Substantia nigra (tissue), 51 donors: ENCODE measurements at places on chromosomes 2 and 18.

GRCh38 chr2:154882725-154883124 is 184.2 kb downstream of the KCNJ3 start:
- no peak for DNase-seq

GRCh38 chr2:75627902-75628504 is 18.6 kb upstream of the MRPL19 start:
- DNase-seq = peak; percentile 18

- DNase-seq = no peak
Observed at GRCh38 chr2:30365201-30365600, 81.8 kb upstream of the LCLAT1 start.

- no peak for DNase-seq
Observed at GRCh38 chr2:195686564-195686963, 29.5 kb downstream of the SLC39A10 start.

DNA sequence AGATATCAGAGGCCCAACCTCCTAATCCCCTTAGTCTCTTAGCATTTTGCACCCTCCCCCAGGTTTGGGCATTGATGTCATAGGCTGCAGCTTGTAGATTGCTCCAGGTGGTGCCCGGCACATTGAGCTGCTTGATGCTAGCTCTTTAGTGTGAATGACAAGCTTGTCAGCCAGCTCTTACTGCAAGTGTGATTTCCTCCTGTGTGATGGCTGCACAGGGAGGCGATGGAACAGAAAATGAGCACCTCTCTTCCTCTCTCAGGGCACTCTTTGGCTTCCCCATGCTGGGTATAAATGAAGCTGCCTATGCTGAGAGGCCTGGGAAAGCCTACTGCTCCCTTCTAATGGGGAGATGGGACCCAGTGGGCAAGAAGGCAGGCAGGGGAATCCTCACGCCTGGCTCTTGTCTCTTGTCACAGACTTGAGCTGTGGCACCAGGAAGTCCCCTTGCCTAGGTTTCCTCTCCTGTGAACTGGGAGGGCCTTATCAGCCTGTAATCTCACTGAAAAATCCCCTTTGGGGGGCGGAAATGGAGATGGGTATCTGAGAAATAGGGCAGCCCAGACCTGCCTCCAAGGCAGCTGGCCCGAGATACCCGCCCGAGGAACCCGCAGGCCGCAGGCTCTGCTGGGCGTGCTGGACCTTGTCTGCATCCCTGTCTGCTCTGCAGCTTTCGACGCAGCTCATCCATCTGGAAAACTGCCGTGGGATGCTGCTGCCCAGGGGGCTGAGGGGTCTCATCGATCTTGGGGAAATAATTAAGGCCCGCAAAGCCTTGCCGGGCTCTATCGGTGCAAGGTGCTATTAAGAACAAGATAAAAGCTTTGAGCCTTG is 163.5 kb upstream of the CXCR4 start:
- DNase-seq = no peak

- no peak for DNase-seq
Observed at GRCh38 chr2:172011812-172012575, 12.2 kb downstream of the METAP1D start.

DNA sequence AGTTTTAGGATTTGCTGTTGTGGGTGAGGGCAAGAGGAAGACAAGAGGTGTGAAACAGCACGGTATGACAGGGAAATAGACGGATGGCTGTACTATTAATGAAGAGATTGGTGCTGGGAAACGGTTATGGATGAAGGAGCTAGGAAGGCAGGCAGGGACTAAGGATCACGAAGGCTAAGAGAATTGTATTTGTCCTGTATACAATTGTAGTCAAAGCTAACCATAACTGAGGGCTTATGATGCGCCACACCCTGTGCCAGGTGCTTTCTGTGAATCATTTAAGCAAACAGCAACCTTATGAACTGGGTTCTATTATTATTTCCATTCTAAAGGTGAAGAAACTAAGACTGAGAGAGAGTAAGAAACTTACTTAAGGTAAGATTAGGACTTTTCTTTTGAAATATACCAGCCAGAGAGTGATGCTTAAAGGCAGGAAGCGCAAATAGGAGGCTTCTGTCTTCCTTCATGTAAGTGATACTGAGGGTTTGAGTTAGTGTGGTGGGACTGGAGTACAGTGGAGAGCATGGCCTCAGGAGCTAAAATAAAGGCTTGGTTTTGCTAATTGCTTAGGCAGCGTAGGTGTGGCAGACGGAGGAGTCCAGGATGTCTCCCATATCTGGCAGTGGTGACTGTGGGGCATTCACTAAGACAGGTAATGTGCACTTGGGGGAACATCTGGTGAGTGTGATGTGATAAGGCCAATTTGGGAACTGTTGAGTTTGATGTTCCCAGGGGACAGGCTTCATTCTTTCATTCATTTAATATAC is 85.8 kb downstream of the PLEKHM3 start:
- no peak for DNase-seq

- DNase-seq = no peak
Observed at GRCh38 chr2:99977966-99978365, 164.4 kb downstream of the AFF3 start.

DNA sequence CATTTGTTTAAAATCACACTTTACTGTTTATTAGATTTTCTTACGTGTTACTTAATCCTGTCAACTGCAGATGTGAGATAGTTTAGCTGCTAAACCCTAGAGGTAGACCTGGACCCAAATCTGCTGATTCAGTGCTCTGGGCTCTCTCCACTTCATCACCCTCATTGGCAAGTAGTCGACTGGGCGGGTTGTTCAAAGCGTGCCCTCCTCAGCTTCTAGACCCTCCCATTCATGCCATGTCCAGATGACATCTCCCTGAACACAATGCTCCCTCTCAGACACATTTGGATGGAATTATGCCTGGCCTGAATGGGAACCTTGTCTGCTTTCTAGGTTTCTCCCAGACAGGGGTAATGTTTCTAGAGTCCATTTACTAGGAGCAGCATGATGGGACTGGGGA is 43.7 kb downstream of the RPIA start:
- peak; percentile 18 for DNase-seq
